ENCODE measurements at places on chromosomes 6 and 20.

- no peak for DNase-seq
These were observed 1289.3 kb upstream of the CITED2 start for GRCh38 chr6:140663772-140664171.

DNA sequence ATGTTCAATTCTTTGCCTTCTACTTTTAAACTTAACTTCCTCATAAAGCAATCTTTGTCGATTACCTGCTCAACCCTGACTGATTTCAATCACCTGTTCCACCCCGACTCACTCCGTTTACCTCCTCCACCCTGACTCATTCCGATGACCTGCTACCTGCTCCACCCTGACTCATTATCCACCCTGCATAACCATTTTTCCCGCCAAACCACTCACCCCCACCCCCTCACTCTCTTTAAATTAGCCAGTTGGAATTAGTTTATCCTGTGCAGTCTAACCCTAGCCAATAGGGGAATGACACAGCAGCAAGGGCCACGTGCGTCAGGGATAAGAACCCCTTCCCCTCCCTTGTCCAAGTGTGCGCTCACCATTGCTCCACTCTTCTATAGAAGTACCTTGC is 56.7 kb upstream of the MRAP2 start:
- DNase-seq, result no peak

GRCh38 chr6:31525932-31526591 is 2.7 kb upstream of the MCCD1 start:
- no peak for DNase-seq

DNA sequence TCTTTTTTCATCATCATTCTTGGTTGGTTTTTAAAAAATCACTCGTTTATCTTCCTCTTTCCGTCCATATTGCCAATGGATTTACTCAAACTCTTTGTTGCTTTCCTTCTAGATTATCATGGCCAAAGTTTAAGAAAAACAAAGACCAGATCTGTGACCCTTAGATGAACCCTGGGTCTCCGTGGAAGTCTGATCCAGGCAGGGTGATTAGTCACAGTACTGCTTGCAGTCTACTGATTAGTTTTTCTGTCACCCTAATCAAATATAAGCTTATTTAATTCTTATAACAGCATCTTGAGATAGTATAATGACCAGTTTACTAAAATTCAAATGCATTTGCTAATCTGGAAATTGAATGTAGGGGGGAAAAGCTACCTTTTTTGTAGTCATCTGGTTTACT is 6.0 kb upstream of the SMIM28 start:
- DNase-seq, result no peak

DNA sequence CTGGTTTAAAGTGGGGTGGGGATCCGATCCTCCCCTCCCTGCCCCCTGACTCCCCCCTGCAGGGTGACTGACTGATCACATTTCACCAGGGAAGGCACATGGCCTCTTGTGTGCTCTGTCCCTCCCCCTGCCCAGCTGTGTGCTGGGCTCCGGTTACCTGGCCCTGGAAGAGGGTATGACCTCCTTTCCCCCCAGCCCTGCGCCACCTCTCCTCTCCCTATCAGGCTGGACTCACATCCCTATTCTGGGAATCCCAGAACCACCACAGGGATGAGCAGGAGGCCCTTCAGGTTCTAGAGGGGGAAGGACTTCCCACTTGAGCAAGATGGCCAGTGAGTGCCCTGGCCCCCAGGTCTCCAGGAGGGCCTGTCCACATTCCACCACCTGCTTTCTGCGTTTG is 2.1 kb upstream of the IP6K3 start:
- no peak for DNase-seq

GRCh38 chr6:130420911-130421310 is 55.1 kb downstream of the TMEM200A start:
- DNase-seq, result no peak

DNA sequence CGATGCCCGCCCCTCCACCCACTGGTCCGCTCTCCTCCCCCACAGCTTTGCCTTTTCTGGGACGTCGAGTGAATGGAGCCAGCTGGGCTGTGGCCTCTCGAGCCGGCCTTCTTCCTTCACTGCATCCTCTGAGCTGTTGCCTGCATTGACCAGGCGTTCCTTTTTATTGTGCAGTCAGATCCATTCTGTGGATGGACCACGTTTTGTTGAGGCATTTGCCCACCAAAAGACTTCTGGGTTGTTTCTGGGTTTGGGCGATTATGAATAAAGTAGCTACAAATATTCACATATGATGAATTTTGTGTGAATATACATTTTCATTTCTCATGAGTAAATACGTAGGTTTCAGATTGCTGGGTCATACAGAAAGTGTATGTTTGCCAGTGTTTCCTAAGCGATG is 9.9 kb downstream of the NTSR1 start:
- no peak for DNase-seq

GRCh38 chr6:39707962-39708683 is 17.1 kb downstream of the KIF6 start:
- no peak for DNase-seq

Data from NCI-H1105 treated with DMSO at 0.1 percent for 48 hours (cell line).